ENCODE measurements at places on chromosomes 1 and 21.

DNA sequence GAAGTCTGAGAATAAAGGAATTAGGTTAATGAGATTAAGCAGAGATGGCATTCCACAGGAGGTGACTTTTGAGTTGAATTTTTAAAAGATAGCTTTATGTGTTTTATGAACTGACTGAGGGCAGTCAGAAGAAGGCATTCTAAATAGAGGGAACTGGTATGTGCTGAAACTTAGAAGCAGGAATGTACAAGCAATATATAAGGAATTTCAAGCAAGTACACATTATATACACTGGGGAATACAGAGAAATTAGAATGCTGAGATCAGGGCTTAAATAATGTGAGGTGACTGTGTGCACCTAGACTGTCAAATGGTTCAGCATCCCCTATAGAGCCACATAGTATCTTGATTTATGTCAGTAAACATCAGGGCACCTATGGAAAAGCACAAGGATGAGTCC lies 19.3 kb downstream of the WNT2B start:
- DNase-seq: no peak

DNA sequence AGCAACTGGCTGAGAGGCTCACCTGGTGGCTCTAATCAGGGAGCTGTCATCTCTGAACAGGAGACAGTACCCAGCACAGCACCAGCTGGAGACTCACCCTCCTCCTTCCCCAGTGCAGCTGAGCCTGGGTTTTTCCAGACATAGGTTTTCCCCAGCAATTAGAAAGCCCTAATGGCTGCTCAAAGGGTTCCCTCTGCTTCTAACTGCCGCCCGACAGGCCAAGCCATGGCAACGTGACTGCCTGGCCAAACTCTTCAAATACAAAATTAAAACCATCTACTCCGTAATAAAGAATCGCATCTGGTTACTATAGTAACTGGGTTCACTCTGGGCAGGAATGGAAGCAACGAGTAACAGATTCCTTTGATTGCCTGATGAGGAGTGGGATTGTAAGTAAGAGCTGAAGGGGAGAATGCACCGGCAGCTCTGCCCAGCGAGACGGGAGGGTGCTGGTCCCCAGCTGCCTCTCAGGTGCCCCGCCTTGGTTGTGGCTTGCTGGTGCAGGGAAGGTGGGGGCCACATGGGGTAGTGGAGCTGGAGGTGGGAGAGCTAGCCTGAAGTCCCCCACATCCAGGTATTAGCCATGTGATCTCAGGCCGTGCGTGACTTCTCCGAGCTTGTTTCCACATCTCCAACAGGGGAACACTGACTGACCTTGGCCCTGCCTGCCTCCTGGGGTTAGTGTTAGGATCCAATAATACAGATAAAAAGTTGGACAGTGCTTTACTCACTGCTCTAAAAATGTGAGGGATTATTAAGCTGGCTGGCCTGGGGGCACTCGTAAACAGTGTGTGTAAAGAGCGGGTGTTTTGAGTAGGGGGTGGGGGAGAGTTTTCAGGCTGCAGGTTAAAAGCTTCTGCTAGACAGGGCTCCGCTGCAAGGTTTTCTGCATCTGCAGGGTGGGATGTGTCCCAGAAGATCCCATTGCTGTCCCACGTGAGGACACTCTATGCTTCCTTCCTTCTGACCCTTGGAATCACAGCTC lies 94.2 kb downstream of the KCNN3 start:
- no peak for DNase-seq

DNA sequence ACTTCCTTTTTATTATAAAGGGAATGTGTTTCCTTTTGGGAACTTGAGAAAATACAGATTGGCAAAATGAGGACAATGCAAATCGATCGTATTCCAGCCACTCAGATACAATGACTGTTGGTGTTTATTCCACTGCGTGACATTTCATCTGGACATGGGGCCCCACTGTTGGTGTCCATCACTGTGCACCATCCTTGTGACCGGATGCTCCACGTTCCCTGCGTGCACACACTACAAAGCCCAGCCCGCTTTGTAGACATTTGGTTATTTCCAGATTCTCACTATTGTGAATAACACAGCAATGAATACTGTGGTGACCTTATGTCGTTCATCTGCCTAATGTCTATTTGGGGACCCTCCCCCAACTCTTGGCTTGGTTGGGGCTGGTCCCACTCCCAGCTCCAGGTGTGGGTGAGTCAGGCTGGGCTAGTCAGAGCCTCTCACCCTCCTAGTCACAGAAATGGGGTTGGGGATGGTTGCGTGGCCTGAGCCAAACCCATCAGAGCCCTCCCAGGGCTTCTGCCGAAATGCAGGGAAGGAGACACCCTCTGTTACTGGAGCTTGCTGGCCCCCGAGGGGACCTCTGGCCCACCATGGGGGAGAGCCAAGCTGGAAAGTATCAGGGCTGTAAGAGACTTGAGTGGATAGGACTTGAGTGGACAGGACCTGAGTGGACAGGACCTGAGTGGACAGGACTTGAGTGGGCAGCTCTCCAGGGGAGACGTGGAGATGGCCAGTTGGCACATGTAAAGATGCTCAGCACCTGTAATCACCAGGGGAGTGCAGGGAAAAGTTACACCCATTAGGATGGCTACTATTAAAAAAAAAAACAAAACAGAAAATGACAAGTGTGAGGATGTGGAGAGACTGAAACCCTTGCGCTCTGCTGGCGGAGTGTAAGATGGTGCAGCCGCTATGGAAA lies 57.1 kb upstream of the ADARB1 start:
- DNase-seq: no peak

GRCh38 chr1:179228783-179229213 lies 679 bp downstream of the ABL2 start:
- DNase-seq: no peak

- no peak for DNase-seq
These were observed 16.5 kb downstream of the ACOT11 start for GRCh38 chr1:54564312-54565112.

- DNase-seq: no peak
These were observed 11.4 kb upstream of the RHOU start for GRCh38 chr1:228723921-228724320.

DNA sequence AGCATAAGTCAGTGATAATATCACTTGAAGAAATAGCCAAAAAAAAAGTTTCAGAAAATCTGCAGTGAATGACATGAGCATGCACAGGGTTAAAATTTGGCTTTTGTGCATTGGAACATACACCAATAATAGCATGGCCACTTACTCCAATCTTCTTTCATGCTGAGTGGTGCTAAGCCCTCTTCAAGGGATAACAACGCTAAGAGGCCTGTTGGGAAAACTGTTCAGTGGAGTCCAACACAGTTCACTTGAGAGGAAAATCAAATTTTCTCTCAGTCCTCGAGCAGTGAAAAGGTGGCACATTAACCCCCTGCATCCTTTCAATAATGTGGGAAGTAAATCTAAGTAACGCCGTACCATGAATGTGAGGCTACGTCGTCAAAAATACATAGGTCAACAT lies 264.7 kb downstream of the SPATA17 start:
- no peak for DNase-seq

DNA sequence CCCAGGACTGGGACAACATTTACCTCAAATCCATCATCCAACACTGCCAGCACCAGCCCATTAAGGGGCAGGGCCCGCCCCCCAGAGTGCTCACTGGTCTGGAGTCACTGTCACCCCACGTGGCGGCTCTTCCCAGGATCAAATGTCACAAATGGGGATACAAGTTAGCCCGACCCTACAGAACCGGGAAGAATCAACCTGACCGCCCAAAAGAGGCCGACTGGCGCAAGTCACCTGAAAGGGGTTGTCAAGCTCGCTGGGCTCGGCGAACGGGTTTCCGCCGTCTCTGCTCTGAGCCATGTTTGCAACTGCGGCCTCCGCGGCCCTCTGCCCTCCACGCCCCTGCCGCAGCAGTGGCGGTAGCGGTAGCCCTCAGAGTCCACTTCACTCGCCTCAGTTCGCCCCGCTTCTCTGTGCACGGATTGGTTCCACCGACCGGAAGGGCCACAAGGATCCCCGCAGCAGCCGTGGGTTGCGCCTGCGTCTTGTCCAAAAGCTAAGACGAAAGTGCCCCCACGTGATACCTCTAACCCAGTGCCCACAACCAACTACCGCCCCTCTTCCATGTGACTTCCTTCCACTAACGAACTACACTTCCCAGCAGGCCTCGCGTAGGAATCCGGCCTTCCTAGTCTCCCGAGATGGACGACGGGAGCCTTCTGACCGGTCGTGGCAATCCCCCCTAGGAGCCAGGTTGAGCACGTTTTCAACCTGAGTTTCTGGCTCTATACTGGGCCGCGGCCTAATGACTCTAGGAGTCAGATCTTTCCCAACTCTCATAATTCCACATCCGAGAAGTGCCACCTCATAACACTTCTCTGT lies at the start of gene SCAMP3:
Gene SCAMP3, minus strand, starts transcription at position 509 of the 822 bp plus-strand sequence. Its CDS starts 209 bp downstream, at position 300.
- peak; percentile 74 for DNase-seq

- no peak for DNase-seq
These were observed 60.7 kb downstream of the HSF2BP start for GRCh38 chr21:43598416-43599120.

DNA sequence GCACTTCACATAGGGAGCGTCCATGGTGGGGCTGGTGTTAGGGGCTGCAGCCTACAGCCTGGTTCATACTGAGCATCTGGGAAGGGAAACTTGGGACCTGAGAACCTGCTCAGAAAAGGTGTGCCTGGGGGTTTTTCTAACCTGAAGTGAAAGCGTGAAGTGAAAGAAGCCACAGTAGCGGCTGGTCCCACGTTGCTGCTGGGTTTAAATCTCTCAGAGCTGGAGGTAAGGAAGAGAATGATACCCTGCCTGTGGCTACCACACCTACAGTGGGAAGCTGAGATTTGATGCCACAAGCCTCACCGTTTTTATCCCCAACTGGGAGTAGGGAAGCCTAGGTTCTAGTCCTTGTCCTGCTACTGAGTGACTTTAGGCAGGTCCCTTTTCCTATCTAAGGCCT lies 21.0 kb upstream of the FUCA1 start:
- DNase-seq: no peak

DNA sequence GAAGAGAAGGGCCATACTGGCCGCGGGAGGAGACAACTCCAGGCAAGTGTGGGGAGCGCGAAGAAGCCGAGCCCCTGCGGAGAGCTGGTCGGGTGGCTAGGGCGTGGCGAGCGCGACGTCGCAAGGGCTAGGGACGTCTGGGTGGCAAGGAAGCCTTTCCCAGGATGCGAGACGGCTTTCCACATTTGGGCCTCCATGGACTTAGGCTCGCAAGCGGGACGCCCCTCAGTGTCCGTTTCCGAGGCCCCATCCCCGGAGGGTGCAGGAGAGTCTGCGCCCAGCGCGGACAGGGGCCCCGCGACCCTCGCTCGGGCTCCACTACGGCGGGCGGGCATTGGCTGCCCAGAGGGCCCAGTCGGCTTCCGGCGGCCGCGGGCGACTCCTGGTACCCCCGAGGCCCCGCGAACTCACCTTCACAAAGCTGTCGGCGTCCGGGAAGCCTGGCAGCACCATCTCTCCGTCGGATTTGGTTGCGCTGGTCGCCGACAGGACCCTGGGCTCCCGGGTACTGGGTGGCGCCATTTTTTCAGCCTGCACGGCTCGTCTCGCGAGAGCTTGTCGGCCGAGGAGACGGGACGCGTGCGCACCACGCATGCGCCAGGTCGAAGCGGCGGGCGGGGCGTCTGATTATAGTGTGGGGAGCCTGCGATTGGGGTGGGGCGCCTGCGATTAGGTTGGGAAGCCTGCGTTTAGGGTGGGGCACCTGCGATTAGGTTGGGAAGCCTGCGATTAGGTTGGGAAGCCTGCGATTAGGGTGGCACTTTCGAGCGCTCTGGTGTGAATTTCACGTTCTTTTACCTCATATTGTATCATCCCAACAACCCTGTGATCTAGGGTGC lies at the start of gene EXOSC10:
Gene EXOSC10, minus strand, starts transcription at position 560 of the 839 bp plus-strand sequence. Its CDS starts 38 bp downstream, at position 522.
- peak; percentile 93 for DNase-seq

GRCh38 chr1:210917560-210918169 lies 216.3 kb downstream of the KCNH1 start:
- no peak for DNase-seq

GRCh38 chr1:192539297-192540092 lies 36.1 kb upstream of the RGS1 start:
- no peak for DNase-seq

GRCh38 chr1:59230622-59231021 lies 66.3 kb upstream of the FGGY start:
- no peak for DNase-seq

DNA sequence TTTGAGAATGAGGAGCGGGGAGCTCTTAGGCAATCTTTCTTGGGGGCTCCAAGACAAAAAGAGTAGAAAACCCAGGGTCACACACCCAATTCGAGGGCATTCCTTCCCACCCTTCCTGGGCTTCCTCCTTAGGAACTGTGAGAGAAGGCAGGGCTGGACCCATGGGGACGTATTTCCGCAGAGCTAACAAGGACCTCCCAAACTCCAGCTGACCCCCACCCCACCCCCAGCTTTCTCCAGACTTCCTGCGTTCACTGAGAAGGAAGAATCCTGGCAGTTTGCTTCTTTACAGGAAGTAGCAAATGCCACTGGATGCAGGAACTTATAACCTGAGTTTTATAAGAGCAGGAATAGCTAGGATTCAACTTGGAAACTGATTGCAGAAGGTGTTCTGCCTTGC lies 2.7 kb upstream of the LHX9 start:
- DNase-seq: no peak

DNA sequence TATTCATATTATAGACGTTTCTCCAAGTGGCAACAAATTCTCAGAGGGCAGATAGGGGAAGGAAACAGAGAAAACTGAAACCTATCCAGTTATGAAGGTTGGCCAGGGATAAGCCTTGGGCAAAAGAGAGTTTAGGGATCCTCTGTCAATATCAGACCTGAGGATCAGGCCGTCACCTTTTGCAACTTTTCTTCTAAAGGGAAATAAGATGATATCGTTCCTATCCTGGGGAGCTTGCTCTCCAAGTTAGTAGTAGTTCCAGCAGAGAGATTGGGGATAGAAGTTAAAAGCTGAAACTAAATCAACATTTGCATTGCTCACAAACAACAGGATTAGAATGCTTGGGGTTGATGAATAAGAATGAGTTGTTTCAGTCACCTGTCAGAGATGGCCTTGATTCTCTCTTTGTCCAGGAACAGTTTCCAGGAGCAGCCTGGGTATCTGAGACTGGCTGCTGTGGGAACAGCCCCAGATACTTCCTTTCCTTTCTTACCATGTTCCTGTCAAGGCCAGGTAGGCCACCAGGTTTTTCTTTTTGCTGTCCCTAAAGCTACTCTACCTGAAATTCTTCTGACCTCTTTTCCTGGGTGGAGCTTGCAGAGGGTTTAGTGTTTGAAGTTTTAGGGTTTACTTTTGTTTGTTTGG lies 2.5 kb downstream of the RIIAD1 start:
- no peak for DNase-seq

GRCh38 chr21:41149199-41149598 lies 18.8 kb upstream of the BACE2 start:
- DNase-seq: no peak

GRCh38 chr1:206798384-206798996 lies 26.2 kb upstream of the IL10 start:
- DNase-seq: no peak

GRCh38 chr1:84504580-84505492 lies 1.4 kb upstream of the SPATA1 start:
- no peak for DNase-seq

DNA sequence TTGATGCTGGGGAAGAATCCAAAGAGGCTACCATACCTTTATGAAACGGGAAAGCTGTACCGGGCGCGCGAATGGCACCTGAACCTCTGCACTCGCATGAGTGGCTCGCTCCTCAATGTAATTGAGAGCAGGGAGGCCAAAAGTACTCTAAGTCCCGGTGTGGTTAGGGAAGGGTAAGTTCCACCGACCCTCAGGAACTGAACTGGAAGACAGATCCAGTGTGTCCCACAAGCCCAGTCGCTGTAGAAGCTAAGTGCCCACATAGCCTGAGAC lies 1.0 kb downstream of the GATAD2B start:
- no peak for DNase-seq

GRCh38 chr1:15174615-15174983 lies 21.1 kb downstream of the TMEM51 start:
- no peak for DNase-seq

Data from stimulated activated CD8-positive, alpha-beta memory T cell treated with anti-CD3 and anti-CD28 coated beads, Interleukin-4, amount 100 ng/mL, for 1 hour (primary cell).